ENCODE measurements at places on chromosomes 2 and 18. TPM values are rescaled to one million over a fixed set of nuclear protein-coding genes. Genes with fewer than 3 reads are reported as not detected.

- DNase-seq = no peak
Observed at GRCh38 chr2:84653302-84653701, 137.0 kb downstream of the DNAH6 start.

GRCh38 chr2:238515377-238515776, 88.7 kb downstream of the ASB1 start:
- DNase-seq = no peak

DNA sequence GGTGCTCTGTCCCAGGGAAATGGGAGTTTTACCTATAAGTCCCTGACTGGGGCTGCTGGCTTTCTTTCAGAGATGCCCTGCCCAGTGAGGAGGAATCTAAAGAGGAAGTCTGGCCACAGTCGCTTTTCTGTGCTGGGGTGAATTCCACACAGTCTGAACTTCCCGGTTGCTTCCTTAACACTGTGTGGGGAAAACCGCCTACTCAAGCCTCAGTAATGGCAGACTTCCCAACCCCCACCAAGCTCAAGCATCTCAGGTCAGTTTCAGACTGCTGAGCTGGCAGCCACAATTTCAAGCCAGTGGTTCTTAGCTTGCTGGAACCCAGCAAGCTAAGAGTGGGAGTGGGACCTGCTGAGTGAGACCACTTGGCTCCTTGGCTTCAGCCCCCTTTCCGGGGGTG, 54.9 kb downstream of the NUP35 start:
- no peak for DNase-seq

DNA sequence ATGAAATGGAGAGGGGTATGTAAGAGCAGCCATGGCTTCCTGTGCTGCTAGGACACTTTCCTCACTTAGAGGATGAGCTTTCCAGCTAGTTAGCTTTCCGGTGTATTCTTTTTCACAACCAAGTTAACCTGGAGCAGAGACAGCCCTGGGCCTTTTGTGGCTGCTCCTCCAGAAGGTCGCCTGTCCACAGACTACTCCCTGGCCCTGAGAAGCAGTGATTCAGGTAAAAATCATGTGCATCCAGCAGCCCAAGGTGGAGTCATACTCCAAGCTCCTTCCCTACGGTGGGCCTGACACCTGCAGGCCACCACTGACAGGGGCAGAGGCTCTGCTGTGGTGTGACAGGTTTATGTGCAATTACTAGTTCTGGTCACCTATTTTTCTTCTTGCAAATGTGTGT, 187.2 kb downstream of the ANKRD30B start:
- no peak for DNase-seq

- no peak for DNase-seq
Observed at GRCh38 chr2:126857502-126857901, 41.2 kb upstream of the TEX51 start.

DNA sequence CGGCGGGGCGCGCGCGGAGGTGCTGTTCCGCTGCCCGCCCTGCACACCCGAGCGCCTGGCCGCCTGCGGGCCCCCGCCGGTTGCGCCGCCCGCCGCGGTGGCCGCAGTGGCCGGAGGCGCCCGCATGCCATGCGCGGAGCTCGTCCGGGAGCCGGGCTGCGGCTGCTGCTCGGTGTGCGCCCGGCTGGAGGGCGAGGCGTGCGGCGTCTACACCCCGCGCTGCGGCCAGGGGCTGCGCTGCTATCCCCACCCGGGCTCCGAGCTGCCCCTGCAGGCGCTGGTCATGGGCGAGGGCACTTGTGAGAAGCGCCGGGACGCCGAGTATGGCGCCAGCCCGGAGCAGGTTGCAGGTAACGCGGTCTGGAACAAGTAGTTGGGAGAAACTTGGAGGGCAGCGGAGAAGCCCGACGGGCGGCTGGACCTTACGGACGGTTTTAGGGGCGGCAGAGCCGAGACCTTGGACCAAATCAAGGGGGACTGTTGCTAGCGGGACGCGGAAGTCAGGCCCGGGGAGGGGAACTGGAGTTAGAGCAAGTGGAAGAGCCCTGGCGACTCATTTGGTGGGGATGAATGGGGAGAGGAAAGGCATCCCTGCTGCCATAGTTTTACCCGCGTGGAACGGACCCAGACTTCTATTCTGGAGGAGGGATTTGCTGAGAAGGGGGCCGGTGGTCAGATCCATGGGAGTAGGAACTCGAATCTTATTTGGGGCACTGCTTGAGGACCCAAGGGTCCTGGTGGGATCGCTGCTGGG, 573 bp downstream of the IGFBP2 start:
- no peak for DNase-seq

DNA sequence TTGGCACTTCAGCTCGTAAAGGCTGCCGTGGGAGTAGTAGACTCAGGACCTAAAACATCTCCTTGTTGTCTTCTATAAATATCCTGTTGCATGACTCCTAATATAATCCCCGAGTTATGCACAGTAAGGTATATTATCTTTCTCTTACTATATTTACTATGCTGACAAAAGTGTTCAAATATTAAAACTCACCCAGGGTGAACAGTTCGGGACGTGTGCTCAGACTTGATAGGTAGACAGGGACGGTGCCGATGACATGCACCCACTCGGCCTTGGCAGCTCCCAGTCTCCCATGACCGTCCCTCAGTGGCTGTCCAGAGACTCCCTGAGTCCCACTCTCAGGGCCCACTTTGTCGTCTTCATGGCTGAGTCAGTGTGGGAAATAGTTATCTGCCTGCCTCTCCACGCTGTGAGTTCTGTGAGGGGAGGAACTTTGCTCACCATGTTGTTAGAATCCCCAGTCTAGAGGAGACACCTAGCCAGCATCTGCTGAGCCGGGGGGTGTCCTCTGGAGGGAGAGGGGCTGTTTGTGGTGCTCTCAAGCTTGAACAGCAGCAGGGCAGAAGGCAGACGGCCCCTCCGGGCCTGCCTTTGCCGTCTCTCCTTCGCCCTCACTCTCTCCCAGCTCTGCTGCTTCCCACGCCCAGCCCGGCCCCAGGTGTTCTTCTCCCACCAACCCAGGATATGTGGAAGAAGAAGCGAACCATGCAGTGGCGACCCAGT, 75.0 kb downstream of the DGKD start:
- DNase-seq = no peak

DNA sequence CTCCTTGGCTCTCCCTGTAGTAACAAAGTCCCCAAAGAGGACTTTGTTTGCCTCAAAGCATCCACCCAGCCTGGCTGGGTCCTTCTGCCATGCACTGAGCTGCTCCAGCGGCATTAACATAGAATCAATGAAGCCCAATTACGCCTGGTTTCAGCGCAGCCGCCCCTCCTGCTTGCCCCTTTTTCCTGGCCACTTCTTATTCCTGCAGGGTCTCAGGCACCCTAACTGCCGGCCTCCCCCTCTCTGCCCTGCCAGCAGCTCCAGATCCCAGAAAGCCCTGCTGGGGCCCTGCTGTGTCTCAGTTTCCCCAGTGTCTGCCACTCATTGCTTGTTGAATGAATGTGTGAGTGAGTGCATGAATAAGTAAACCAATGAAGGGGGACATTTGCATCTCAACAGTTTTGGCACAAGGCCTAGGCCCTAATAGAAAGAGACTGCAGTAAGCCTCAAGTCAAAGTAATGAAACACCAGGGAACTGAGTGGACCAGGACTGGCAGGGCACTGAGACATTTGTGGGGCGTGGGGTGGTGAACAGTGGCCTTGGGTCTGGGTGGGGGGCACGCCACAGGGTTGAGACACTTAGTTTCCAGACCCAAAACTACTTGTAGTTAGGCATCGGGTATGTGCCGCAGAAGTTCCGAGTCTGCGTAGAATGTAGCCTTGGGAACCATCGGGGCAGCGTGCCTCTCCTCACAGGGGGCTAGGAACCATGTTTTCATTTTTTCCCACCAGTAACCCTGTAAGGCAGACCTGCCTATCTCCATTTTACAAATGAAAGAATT, 60.6 kb downstream of the SMAD7 start:
- DNase-seq = no peak

- peak; percentile 36 for DNase-seq
Observed at GRCh38 chr18:63844254-63844653, 43.3 kb upstream of the SERPINB2 start.

DNA sequence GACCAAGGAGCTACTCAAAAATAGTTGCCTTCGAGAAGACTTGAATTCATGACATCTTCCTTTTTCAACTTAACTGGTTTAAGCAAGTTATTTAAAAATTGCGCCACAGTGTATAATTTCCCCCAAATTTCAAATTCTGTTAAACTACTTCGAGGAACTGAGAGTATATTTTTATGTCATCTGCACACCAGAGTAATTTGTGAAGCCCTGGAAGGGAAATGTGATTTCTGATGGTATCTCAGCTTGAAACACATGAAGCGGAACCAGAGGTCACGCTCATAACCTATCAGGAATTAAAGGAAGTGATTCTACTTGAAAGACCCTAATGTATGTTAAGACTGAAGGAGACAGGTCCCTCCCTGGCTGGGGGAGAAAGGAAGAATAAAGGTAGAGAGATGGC, 33.9 kb upstream of the DARS1 start:
- DNase-seq = peak; percentile 64

- no peak for DNase-seq
Observed at GRCh38 chr2:37976411-37976810, 51.3 kb downstream of the RMDN2 start.

- no peak for DNase-seq
Observed at GRCh38 chr2:229620759-229621158, 93.6 kb downstream of the DNER start.

GRCh38 chr2:205685314-205686055, 3.2 kb downstream of the NRP2 start:
- no peak for DNase-seq

- DNase-seq = peak; percentile 75
Observed at GRCh38 chr2:60819155-60819862, 62.1 kb upstream of the REL start.

DNA sequence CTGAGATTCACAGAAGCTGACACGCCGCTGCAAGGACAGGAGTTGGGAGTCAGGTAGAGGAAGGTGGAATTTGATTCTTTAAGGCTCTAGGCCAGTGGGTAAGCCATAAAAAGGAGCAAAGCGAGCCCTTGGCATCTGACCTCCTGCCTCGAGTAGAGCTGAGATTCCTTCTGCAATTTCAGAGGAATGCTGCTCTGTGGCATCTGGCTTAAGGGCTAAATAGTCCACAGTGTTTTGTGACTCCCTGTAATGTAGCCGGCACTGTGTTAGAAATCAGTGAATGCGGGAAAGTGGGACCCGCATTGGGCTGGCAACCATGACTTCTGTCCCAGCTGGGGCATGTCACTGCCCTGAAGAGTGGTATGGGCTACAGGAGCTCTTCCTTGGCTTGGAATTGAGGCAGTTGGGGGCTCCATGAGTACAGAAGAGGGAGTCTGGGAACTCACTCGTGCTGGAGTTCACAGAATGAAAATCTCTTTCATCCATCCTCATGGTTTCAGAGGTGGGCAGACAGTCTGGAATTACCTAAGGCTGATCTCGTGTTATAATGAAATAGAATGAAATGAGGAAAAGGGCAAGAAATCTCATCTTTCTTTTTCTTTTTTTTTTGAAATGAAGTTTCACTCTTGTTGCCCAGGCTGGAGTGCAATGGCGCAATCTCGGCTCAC, 12.7 kb upstream of the MYCN start:
- no peak for DNase-seq

DNA sequence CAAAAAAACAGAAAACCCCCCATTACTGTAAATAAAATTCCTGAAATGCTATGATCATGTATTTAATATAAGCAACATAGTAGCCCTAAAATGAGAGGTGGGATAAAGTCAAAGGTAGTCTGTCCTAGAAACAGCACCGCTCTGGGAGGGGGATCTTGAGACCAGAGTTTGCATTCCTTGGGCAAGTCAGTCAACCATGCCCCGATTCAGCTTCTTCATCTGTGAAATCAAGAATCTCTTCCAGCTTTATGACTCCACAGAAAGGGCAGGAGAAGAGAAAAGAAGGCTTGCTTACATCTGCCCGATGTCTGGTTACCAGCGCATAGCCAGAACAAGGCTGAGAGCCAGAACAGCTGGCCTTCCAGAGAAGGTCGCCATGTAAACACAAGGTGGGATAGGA, 2.1 kb upstream of the FBLN7 start:
- DNase-seq = no peak

Gene SH3RF3
- 0.54 TPM for total RNA-seq

Gene SNED1
- 11.8 TPM for total RNA-seq

Gene CFC1
- not detected for total RNA-seq

Gene SEMA4C
- 26.1 TPM for total RNA-seq

Measured in hematopoietic multipotent progenitor cell (in vitro differentiated cells).